M059J (cell line): ENCODE measurements at places on chromosomes 11 and 22.

DNA sequence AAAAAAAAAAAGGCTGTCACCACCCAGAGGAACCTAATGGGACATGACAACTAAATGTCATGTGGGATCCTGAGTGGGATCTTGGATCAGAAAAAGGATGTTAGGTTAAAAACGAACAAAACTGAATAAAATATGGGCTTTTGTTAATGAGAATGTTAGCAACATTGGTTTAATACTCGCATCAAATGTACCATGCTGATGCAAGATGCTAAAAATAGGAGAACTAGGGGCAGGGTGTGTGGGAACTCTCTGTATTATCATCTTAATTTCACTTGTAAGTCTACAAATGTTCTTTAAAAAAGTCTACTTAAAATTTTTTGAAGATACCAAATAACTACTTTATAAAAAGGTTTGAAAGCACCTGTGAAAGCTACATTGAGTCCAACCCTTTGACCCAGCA is 88.8 kb upstream of the PRR5 start:
- no peak for DNase-seq

- no peak for DNase-seq
Measured at GRCh38 chr11:93757924-93758865, 16.7 kb downstream of the C11orf54 start.

- no peak for DNase-seq
Measured at GRCh38 chr11:113994077-113994954, 19.4 kb downstream of the HTR3A start.

DNA sequence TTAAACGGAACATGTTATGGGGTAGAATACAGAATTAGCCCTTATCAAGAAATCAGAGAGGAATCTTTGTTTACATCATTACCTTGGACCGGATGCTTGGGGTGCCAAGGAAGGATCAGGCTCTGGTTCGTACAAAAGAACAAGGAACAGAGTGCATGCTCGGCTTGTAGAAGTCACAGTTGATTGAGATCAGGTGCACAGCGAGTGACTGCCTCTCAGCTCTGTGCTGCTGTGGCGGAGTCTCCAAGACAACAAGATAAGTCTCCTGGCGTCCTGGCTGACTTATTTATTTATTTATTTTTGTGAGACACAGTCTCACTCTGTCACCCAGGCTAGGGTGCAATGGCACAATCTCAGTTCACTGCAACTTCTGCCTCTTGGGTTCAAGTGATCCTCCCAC is 31.8 kb downstream of the GLB1L2 start:
- no peak for DNase-seq

GRCh38 chr11:131916638-131917037 is 546.2 kb downstream of the NTM start:
- DNase-seq, result no peak

DNA sequence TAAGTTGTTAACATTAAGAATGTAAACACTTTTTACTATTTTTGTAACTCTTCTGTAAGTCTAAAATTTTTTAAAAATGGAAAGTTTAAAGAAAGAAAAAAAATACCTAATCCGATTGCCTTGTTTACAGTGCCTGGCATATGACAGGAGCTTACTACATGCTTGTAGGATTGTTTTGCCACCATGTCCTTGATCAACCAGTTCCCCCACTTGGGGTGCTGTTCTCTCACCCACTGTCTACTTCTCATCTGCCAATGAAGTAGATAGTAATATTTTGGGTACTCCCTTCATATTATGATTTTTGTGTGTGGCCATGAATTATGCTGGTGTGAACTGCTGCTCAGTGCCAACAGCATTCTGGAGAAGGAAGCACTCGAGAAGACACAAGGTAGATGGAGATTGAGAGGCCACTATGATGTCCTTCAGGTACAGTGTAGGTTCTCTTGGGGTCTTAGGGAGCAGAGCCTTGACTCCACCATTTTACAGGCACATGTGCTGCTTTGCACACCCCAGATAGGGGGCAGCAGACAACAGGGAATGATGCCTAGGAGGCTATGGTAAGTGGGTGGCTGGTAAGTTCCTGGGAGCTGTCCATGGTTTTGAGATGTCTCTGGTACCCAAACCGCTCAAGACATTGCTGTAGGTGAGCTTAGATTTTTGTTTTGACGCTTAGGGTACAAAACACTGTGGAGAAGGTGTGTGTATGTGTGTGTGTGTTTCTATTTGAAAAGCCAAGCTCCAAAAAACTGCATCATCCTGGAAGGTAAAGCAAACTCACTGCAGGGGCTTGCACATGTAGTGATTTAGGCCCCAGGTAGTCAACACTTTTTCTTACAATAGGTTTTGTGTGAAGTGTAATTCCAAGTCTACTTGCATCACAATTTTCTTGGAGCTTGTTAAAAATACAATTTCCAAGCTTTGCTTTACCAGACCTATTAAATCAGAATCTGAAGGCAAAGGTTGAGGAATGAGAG is 494.5 kb upstream of the LARGE1 start:
- DNase-seq, result peak; percentile 65

DNA sequence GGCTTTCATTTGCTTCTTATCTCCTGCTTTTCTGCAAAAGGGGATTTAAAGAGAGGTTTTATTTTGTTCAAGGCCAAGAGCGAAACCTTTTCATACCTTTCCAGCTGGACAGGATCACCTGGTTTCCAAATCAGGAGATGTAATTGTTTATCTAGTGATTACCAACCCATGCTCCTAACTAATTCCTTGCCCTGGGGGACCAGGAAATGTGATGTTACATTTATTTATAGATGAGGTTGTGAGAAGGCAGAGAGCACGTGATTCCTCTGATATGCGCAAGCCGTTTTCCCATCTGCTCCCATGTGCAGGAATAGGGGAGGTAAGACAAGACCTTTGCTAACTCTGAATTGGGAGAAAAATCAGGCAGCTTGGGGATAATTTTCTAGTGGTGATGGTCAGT is 507.2 kb upstream of the LARGE1 start:
- no peak for DNase-seq

GRCh38 chr22:22111267-22111751 is 128.7 kb upstream of the TOP3B start:
- DNase-seq, result peak; percentile 75

GRCh38 chr11:37544491-37544890 is 946.5 kb upstream of the RAG2 start:
- peak; percentile 56 for DNase-seq

GRCh38 chr22:36352803-36353507 is 34.8 kb downstream of the MYH9 start:
- peak; percentile 65 for DNase-seq
